ENCODE measurements at places on chromosomes 5 and 9.

DNA sequence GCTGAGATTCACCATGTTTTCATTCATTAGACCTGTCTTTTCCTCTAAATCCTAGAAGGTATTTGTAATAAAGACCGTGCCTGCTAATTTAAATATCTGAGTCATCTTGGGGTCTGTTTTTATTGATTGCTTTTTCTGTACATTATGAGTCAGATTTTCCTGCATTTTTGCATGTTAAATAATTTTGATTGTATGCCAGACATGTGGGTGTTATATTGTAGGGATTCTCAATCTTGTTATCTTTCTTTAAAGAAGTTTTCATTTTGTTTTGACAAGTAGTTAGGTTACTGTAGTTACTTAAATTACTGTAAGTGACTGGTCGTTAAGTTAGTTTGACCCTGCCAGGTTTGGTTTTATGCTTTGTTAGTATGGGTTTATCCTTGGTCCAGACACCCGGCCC, 35.1 kb downstream of the EXOSC2 start:
- H3K36me3 ChIP-seq = no peaks in the 10 kb centered on the region
- H3K27ac ChIP-seq = no peak overlapping the region
- H3K4me3 ChIP-seq = no peak overlapping the region
- no peak for DNase-seq
- peaks cover 23% of the 10 kb centered on the region for H3K4me1 ChIP-seq
- no peaks in the 10 kb centered on the region for H3K27me3 ChIP-seq

DNA sequence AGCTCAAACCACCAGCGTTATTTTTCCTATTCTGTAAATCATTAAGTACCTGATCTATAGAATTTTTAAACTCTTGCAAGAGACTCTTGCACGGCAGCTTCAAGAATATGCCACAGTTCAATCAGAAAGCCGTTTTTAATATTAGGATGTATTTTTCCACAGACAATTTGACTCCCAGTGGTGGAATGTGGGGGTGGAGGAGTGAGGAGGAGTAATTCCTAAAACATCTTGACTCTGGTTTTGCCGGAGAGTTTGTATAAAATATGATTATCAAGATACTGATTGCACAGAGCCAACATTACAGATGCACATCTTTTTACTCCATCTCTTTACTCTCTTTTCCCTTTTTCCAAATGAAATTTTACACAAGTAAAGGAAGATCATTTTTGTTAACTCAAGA, 288.3 kb downstream of the ENC1 start:
- H3K36me3 ChIP-seq = no peaks in the 10 kb centered on the region
- H3K27ac ChIP-seq = no peak overlapping the region
- no peaks in the 10 kb centered on the region for H3K4me1 ChIP-seq
- peaks cover 13% of the 10 kb centered on the region for H3K27me3 ChIP-seq

DNA sequence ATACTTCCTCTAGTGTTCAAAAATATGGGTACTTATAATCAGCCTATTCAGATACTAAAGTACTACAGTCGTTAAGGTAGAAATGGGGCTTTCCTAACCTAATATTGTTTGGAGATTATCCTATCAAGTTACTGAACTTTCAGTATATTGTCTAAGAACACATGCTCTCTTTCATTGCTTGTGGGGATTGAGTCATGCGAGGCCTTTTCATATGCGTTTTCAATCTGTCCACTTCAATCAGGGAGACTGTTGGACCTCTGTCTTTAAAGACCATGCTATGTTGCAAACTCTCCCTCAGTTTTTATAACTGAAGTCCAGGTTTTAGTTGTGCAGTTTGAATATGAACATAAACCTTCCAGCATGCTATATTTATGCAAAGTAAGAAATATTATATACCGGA, 15.0 kb downstream of the PRR16 start:
- H3K4me3 ChIP-seq = no peak overlapping the region
- DNase-seq = no peak
- H3K27ac ChIP-seq = no peak overlapping the region
- H3K27me3 ChIP-seq = no peaks in the 10 kb centered on the region
- H3K36me3 ChIP-seq = no peaks in the 10 kb centered on the region

- no peak overlapping the region for H3K4me3 ChIP-seq
- DNase-seq = no peak
- no peak overlapping the region for H3K27ac ChIP-seq
- H3K27me3 ChIP-seq = no peaks in the 10 kb centered on the region
Observed at GRCh38 chr5:137847687-137848086, 20.0 kb upstream of the MYOT start.

- DNase-seq = no peak
- H3K27ac ChIP-seq = no peak overlapping the region
- H3K27me3 ChIP-seq = no peaks in the 10 kb centered on the region
- no peak overlapping the region for H3K4me3 ChIP-seq
- H3K4me1 ChIP-seq = no peaks in the 10 kb centered on the region
Observed at GRCh38 chr5:129172580-129172979, 78.0 kb downstream of the ISOC1 start.

DNA sequence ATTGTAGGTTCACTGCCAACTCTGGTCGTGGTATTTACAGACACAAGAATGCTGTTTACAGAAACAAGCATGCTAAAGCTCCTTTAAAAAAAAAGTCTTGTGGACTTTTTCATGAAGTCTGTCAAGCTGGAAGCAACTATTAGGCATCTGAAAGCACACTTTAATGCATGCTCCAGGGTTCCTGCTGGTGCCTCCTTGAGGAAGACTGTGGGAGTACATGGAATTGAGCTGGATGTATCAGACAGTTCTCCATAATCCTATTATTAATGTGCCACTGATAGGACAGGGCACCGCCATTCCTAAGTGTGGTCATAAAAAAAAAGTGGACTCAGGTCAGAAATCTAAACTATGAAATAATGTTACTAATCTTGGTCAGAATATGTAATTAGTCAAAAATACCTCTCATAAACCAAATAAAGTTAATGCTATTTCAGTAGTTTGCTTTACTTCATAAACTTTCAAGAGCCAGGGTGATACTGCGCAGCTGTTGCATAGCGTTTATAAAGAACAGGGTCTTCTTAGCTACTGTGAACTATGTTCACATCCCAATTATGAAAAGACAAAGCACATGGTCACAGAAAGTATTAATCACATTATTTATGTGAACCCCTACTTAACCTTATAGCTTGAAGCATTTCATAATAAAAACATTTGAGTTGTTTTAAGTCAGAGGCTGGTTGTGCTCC, 390.8 kb upstream of the PTGER4 start:
- no peak overlapping the region for H3K4me3 ChIP-seq
- H3K27me3 ChIP-seq = peaks cover 1% of the 10 kb centered on the region
- H3K36me3 ChIP-seq = no peaks in the 10 kb centered on the region
- DNase-seq = no peak
- H3K27ac ChIP-seq = no peak overlapping the region
- peaks cover 11% of the 10 kb centered on the region for H3K4me1 ChIP-seq

DNA sequence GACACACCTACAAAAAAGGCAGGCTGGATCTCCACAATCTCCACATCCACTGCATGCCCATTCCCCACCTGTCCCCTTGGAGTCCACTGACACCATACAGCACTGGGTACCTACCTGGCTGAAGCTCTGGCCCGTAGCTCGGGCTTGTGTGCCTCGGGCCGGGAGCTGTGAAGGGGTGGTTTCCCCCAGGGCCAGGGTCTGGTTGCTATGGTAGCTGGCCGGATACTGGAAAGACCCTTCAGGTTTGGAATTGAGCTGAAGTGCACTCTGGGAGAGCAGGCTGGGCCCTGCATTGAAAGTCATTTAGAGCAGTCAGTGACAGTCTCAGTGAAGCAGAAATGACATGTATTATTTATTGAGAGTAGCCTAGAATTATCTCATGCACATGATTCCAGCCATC, 507.3 kb downstream of the CTNND2 start:
- H3K27ac ChIP-seq = no peak overlapping the region
- no peak for DNase-seq

- H3K4me3 ChIP-seq = no peak overlapping the region
- H3K27ac ChIP-seq = no peak overlapping the region
- H3K4me1 ChIP-seq = no peaks in the 10 kb centered on the region
- no peak for DNase-seq
- peaks cover 6% of the 10 kb centered on the region for H3K27me3 ChIP-seq
- H3K36me3 ChIP-seq = no peaks in the 10 kb centered on the region
Observed at GRCh38 chr5:88364991-88365390, 96.3 kb upstream of the TMEM161B start.

GRCh38 chr5:155103146-155103545, 89.6 kb downstream of the KIF4B start:
- H3K27ac ChIP-seq = no peak overlapping the region
- no peaks in the 10 kb centered on the region for H3K36me3 ChIP-seq
- no peak for DNase-seq

- no peak overlapping the region for H3K4me3 ChIP-seq
- no peak overlapping the region for H3K27ac ChIP-seq
- peaks cover 3% of the 10 kb centered on the region for H3K27me3 ChIP-seq
Observed at GRCh38 chr5:179319741-179320281, 25.4 kb downstream of the ADAMTS2 start.

- no peaks in the 10 kb centered on the region for H3K27me3 ChIP-seq
- no peak overlapping the region for H3K27ac ChIP-seq
- H3K4me1 ChIP-seq = peaks cover 17% of the 10 kb centered on the region
- DNase-seq = no peak
- H3K36me3 ChIP-seq = no peaks in the 10 kb centered on the region
Observed at GRCh38 chr9:19988281-19988680, 199.4 kb upstream of the SLC24A2 start.

- H3K36me3 ChIP-seq = no peaks in the 10 kb centered on the region
- no peak for DNase-seq
- H3K27me3 ChIP-seq = peaks cover 21% of the 10 kb centered on the region
- no peak overlapping the region for H3K27ac ChIP-seq
Observed at GRCh38 chr5:73749485-73750270, 123.7 kb downstream of the ARHGEF28 start.

DNA sequence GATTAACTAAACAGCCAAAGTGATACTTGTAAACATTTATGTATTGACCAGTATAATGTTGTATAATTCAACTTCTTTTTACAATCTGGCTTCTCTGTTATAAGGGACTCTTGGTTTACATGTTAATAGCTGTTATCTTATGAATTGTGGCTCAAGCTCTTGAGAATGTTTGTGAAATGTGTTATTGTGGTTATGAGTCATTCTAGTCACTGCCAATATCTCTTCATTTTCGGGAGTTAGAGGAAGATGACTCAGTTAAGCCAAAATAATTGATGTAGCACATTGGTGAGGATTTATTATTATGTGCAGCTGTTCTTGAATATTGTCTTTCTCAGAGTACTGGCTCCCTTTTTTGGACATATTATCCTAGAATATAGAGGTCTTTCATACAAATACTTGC, 655.2 kb upstream of the RIOK2 start:
- no peak overlapping the region for H3K27ac ChIP-seq
- H3K4me1 ChIP-seq = no peaks in the 10 kb centered on the region
- H3K36me3 ChIP-seq = no peaks in the 10 kb centered on the region
- peaks cover 2% of the 10 kb centered on the region for H3K27me3 ChIP-seq

DNA sequence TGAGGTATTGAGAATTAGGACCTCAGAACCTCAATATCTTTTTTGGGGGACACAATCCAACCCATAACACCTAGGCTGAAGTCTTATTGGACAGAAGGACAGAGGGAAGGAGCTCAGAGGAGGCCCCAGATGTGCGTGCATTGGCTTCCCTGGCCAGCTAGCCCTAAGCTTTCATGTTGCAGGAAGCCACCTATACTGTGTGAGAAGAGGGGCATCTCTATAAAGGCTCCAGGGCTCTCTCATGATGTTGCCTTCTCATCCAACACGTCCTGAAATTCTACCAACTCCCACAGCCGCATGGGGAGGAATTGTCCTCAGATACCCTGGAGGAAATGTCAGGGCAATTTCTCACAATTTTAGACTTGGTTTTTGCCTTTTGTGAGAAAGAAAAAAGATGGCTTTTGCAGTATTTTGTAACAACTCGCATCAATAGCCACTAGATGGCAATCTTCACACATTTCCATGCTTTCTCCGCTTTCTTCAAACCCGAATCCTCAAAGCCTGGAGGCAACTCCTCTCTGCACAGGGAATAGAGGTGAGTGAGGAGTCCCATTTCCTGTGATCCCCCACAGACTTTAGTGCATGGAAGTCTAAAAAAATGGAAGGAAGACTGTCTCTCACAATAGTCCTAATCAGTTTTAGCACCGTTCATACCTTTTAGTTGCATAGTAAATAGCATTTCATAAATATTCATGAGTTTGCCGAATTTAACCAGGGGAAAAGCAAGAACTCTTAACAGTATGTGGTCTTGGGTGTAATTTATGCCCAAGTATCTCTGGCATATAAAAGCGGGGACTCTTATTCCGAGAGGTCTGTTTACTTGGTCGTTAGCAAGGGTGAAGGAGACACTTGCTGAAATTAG, 7.4 kb upstream of the PPP3R2 start:
- DNase-seq = no peak
- H3K4me1 ChIP-seq = peaks cover 2% of the 10 kb centered on the region
- no peaks in the 10 kb centered on the region for H3K36me3 ChIP-seq

GRCh38 chr9:120998111-120998510, 52.0 kb downstream of the C5 start:
- no peaks in the 10 kb centered on the region for H3K27me3 ChIP-seq
- no peak overlapping the region for H3K4me3 ChIP-seq
- H3K27ac ChIP-seq = no peak overlapping the region
- no peak for DNase-seq

GRCh38 chr9:84709056-84709455, 39.5 kb downstream of the NTRK2 start:
- H3K27me3 ChIP-seq = peaks cover 11% of the 10 kb centered on the region
- no peaks in the 10 kb centered on the region for H3K36me3 ChIP-seq
- DNase-seq = no peak
- no peak overlapping the region for H3K4me3 ChIP-seq
- H3K4me1 ChIP-seq = peaks cover 9% of the 10 kb centered on the region

DNA sequence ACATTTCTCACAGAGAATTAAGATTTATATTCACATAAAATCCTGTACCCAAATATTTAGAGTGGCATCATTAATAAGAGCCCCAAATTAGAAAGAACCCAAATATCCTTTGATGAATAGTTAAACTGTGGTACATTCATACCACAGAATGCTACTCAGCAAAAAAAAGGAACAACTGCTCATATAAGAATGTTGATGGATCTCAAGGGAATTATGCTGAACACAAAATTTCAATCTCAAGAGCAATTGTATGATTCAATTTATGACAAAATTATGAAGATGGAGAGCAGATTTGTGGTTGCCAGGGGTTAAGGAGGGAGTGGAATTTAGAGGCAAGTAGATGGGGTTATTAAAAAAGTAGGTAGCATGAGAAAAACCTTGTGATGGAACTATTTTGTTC, 4.5 kb upstream of the PAIP1 start:
- no peak for DNase-seq
- H3K27me3 ChIP-seq = peaks cover 5% of the 10 kb centered on the region
- no peaks in the 10 kb centered on the region for H3K36me3 ChIP-seq

GRCh38 chr9:95167998-95168397, 149.5 kb downstream of the FANCC start:
- peak; percentile 69 for DNase-seq
- H3K4me1 ChIP-seq = peaks cover 23% of the 10 kb centered on the region
- no peak overlapping the region for H3K4me3 ChIP-seq
- H3K36me3 ChIP-seq = peaks cover 24% of the 10 kb centered on the region
- no peak overlapping the region for H3K27ac ChIP-seq
- H3K27me3 ChIP-seq = no peaks in the 10 kb centered on the region

DNA sequence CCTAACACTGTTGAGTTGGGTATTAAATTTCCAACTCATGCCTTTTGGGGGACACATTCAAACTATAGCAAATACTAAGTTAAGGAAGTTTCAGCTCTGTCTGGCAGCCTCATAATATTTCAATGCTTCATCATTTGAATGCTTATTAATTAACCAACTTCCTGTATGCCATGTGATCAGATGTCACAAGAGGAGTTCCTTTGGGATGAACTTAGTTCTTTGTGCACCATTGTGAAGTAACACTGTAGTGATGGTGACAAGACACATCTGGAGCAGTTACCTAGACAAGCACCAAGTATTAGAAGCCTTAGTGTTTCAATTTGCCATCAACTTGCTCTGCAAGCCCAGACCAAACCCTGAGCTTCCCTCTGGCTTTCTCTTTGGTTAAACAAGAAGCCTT, 90.7 kb upstream of the IL12B start:
- no peak for DNase-seq
- no peaks in the 10 kb centered on the region for H3K36me3 ChIP-seq
- H3K4me1 ChIP-seq = peaks cover 7% of the 10 kb centered on the region
- no peak overlapping the region for H3K27ac ChIP-seq
- no peaks in the 10 kb centered on the region for H3K27me3 ChIP-seq
